Right renal cortex interstitium (tissue), 3 donors: ENCODE measurements at places on chromosomes 5 and 9. TPM values are rescaled to one million over a fixed set of nuclear protein-coding genes. Genes with fewer than 3 reads are reported as not detected.

DNA sequence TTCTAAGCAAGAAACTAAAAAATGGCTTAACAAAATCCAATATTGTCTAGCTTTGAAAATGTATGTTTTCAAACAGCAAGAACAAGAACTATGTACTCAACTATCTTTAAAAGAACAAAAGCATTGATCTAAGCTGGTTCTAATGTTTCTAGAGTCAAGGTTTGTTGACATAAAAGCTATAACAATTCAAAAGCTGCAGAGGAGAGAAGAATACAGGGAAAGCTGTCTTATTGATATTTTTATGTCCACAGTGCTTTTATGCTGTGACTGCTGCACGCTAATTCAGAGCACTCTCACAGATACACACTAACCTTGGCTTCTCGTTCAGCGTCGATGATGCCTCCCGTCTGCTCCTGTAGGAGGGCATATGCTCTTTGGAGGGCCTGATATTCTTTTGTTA lies 129.5 kb upstream of the DPYSL3 start:
- DNase-seq, result no peak

GRCh38 chr5:58106754-58107410 lies 353.0 kb downstream of the PLK2 start:
- DNase-seq, result no peak

DNA sequence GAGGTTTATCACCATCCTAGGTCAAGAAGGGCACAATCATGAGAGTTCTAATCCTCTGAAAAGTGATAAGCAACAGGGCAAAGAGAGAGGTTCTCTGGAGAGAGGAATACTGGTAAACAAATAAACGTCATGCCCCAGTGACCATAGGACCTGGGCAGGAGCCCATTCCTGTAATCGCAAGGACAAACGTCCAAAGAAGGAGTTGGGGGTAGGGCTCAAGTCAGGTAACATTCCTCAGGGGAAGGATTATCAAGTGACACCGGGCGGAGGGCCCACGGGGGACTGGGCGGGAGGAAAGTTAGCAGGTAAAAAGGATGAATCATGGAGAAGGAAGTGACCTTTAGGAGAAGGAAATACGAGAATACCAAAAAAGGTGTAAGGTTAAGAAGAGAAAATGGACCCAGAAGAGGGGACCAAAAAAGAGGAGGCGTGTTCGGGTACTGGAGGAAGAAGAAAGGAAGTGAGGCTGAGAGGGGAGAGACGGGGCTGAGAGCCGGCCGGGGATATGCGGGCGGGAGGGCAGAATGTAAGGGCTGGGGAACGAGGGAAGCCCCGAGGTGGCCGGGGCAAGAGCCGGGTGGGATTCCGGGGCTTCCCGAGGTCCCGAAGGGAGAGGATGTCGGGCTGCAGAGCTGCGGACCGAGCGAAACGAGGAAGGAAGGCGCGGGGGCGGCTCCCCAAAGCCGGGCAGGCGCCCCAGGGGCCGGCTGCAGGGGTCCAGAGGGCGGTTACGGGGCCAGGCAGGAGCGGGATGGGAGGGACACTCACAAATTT lies 583 bp downstream of the DIAPH1 start:
- DNase-seq, result peak; percentile 36

GRCh38 chr9:3045153-3045552 lies 201.3 kb upstream of the PUM3 start:
- no peak for DNase-seq

The ZBED3 gene
- 31.6 TPM for polyA plus RNA-seq

GRCh38 chr5:176721509-176721908 lies 74.2 kb downstream of the TSPAN17 start:
- no peak for DNase-seq
